ENCODE measurements at places on chromosomes 11 and 22. TPM values are rescaled to one million over a fixed set of nuclear protein-coding genes. Genes with fewer than 3 reads are reported as not detected.

The TENM4 gene
- 0.03 TPM for total RNA-seq

The CCDC87 gene
- total RNA-seq = 0.32 TPM

The NRXN2 gene
- not detected for total RNA-seq

The LRRC74B gene
- total RNA-seq = not detected

The NPAS4 gene
- not detected for total RNA-seq

The RASSF10 gene
- total RNA-seq = not detected

The COA4 gene
- total RNA-seq = 62.0 TPM

The PKDREJ gene
- total RNA-seq = not detected

The ANGPTL5 gene
- total RNA-seq = not detected

The CCDC73 gene
- total RNA-seq = not detected

The GSTT2B gene
- total RNA-seq = not detected

The GLYATL1 gene
- total RNA-seq = not detected

The NUDT8 gene
- total RNA-seq = 8.0 TPM

The RBM7 gene
- total RNA-seq = 24.5 TPM

The CATSPERZ gene
- not detected for total RNA-seq

The SMIM35 gene
- total RNA-seq = 1.0 TPM

The BTBD18 gene
- not detected for total RNA-seq

The UBE2L6 gene
- total RNA-seq = 97.2 TPM

All from T-cell (primary cell).